ENCODE measurements at places on chromosomes 1 and 21. TPM values are rescaled to one million over a fixed set of nuclear protein-coding genes. Genes with fewer than 3 reads are reported as not detected.

CDC20 gene
- 224 TPM for total RNA-seq

TRIM17 gene
- total RNA-seq, result not detected

FALEC gene
- total RNA-seq, result not detected

SLAMF9 gene
- not detected for total RNA-seq

KIF17 gene
- total RNA-seq, result 0.11 TPM

HLX gene
- total RNA-seq, result 3.0 TPM

PLA2G4A gene
- 0.16 TPM for total RNA-seq

TDRD5 gene
- 0.33 TPM for total RNA-seq

- H3K27ac ChIP-seq, result no peak overlapping the region
- H3K4me3 ChIP-seq, result no peak overlapping the region
- no peak for DNase-seq
- no peaks in the 10 kb centered on the region for H3K36me3 ChIP-seq
- no peaks in the 10 kb centered on the region for H3K4me1 ChIP-seq
Observed at GRCh38 chr1:49052102-49052501, 275.4 kb upstream of the BEND5 start.

DNA sequence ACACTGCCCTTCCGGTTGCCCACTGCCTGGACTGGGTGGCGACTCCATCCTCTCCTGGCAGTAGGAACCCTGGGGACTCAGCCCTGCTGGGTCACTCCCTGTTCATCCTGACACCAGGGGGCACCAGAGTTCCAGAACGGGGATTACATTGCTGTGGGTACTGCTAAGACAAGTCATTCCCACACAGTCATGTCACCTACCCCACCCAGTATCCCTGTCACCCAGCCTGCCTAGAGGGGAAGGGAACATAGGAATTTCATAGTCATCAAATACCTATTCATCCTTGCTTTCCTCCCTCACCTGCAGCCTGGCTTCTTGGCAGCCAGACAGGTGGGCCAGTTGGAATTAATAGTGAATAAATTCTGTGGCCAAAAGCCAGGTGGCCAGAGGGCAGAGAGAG is 9.8 kb upstream of the SFN start:
- H3K36me3 ChIP-seq, result peaks cover 74% of the 10 kb centered on the region
- DNase-seq, result peak; percentile 89
- H3K4me3 ChIP-seq, result no peak overlapping the region
- H3K27me3 ChIP-seq, result no peaks in the 10 kb centered on the region
- no peak overlapping the region for H3K27ac ChIP-seq

- no peak overlapping the region for H3K27ac ChIP-seq
- H3K36me3 ChIP-seq, result no peaks in the 10 kb centered on the region
- DNase-seq, result no peak
- H3K4me3 ChIP-seq, result no peak overlapping the region
Observed at GRCh38 chr1:222098404-222098803, 356.5 kb upstream of the DUSP10 start.

- H3K4me1 ChIP-seq, result no peaks in the 10 kb centered on the region
- H3K27ac ChIP-seq, result no peak overlapping the region
- no peaks in the 10 kb centered on the region for H3K27me3 ChIP-seq
- no peak for DNase-seq
Observed at GRCh38 chr21:45177039-45177438, 102.7 kb downstream of the ADARB1 start.

DNA sequence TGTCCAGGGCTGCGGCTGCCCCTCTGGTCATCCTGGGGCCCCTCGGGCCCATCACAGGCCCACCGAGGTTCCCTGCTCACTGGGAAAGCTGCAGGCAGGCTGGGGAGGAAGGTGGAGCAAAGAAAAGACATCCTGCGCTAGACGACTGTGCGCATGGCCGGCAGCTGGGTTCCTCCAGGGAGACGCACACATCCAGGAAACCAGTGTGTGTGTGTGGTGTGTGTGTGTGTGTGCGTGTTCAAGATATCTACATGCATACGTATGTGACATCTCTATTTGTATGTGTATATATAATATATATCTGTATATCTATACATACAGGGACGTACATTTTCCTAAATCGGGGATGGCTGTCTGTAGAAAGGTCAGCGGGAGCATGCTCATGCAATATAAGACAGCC is 63.7 kb downstream of the ACOT7 start:
- no peaks in the 10 kb centered on the region for H3K4me1 ChIP-seq
- H3K27ac ChIP-seq, result no peak overlapping the region
- no peak for DNase-seq
- H3K27me3 ChIP-seq, result no peaks in the 10 kb centered on the region

DNA sequence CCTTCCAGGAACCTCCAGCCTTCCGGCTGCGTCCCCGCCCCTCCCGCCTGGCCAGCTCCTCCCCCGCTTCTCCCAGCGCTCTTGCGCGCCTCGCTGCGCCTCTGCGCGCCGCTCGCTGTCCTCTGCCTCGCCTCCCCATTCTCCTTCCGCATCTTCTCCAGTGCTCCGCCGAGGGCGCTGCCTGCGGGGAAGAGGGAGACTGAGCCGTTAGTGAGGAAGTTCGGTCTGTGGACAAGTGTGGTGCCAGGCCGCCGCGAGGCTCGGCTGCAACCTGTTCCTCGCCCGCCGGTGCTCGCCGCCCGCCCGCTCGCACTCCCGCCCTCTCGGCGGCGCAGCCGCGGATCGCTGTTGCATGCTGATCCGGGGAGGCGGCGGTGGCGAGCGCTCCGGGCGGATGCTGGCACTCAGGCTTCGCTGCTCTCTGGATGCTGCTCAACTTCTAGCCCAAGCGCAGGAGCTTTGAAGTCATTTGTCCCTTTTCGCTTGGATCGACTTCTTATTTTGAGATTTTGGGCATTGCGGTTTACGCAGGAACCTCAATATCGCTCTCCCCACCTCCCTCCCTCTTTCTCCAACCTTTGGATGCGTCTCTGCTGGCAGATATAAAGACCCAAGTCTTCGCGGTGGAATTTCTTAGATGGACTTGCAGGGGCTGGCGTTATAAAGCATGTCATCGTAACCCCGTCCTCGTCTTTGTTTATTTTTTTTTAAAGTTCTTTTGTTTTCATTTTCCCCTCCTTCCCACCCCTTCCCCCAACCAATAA is 614 bp upstream of the CACNA1E start:
- no peak overlapping the region for H3K27ac ChIP-seq
- peak; percentile 39 for DNase-seq
- H3K4me3 ChIP-seq, result no peak overlapping the region
- H3K4me1 ChIP-seq, result no peaks in the 10 kb centered on the region

DNA sequence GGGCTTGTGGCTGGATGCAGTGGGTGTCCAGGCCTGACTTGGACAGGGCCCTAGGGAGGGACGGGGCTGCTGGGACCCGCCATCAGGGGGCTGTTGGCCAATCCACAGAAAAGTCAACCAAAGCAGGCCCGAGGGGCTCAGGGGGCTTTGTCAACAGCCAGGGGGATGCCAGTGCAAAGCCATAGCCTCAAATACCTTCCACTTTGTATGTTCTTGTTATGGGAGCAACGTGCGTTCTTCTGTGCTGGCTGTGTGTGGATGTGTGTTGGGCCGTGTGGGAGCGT is 35.4 kb upstream of the ARF1 start:
- no peaks in the 10 kb centered on the region for H3K36me3 ChIP-seq
- no peak overlapping the region for H3K27ac ChIP-seq
- no peak overlapping the region for H3K4me3 ChIP-seq
- H3K4me1 ChIP-seq, result no peaks in the 10 kb centered on the region
- no peak for DNase-seq
- peaks cover 79% of the 10 kb centered on the region for H3K27me3 ChIP-seq

DNA sequence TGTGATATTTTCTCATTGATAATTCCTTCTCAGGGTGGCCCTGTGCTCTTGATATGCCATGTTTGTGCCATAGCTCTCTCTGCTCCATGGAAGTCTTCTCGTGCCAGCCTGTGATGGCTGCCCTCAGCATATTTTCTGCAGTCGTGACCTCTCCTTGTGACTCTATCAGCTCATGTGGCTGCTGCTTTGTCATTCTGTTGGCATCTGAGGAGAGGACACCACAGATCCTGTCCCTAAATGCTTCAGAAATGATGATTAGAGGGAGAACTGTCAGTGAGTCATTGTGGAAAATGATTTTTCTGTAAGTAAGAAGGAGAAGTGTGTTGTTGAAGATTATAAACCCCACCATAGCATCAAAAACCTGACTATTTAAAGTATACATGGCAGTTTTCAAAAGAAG is 286.0 kb downstream of the ADGRL2 start:
- H3K4me1 ChIP-seq, result no peaks in the 10 kb centered on the region
- no peaks in the 10 kb centered on the region for H3K27me3 ChIP-seq
- DNase-seq, result no peak
- H3K27ac ChIP-seq, result no peak overlapping the region
- no peaks in the 10 kb centered on the region for H3K36me3 ChIP-seq

DNA sequence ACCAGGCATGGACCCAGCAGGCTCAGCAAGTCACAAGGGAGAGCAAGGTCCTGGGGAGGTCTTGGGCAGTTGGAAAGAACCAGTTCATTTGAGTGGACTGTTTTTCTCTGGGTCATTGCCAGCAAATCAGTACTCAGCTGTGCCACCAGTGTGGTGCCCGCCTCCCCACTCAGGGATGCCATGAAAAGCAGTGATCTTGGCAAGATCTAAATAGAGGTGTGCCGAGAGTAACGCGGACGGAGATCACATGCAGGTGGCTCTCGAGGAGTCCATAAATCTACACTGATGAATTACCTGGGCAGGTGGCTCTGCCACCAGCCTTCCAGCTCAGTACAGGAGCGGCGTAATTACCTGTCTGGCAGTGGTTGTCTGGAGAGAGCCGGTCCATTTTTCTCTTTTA is 642.2 kb downstream of the PTPRU start:
- no peak overlapping the region for H3K4me3 ChIP-seq
- H3K36me3 ChIP-seq, result no peaks in the 10 kb centered on the region
- no peak overlapping the region for H3K27ac ChIP-seq
- no peaks in the 10 kb centered on the region for H3K4me1 ChIP-seq
- no peaks in the 10 kb centered on the region for H3K27me3 ChIP-seq

DNA sequence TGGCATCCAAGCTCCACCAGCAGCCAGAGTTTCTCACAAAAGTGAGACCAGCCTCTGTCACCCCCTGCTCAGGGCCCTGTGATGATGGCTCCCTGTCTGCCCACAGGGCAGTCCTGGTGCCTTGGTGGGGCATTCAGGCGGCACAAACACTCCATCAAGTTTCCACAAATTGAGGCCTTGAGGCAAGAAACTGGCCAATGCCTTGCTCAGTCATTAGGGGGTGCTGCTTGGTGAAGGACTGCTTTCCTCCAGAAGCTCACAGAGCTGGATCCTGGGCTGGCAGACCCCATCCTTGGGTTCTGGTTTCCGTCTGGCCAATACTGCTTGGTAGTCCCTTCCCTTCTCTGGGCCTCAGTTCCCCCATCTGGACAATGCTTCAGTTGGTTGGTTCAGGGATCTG is 12.5 kb upstream of the AHDC1 start:
- no peak for DNase-seq
- H3K27me3 ChIP-seq, result no peaks in the 10 kb centered on the region
- H3K27ac ChIP-seq, result no peak overlapping the region
- no peaks in the 10 kb centered on the region for H3K36me3 ChIP-seq

- DNase-seq, result peak; percentile 95
- peak overlapping the region; percentile 37 for H3K27ac ChIP-seq
- peaks cover 8% of the 10 kb centered on the region for H3K4me1 ChIP-seq
- no peaks in the 10 kb centered on the region for H3K36me3 ChIP-seq
- H3K27me3 ChIP-seq, result no peaks in the 10 kb centered on the region
Observed at GRCh38 chr1:23539698-23540266, 8.7 kb upstream of the E2F2 start.

GRCh38 chr1:68745011-68745410 is 248.1 kb upstream of the DEPDC1 start:
- no peaks in the 10 kb centered on the region for H3K27me3 ChIP-seq
- no peak overlapping the region for H3K27ac ChIP-seq
- no peak for DNase-seq
- no peak overlapping the region for H3K4me3 ChIP-seq
- no peaks in the 10 kb centered on the region for H3K36me3 ChIP-seq
- no peaks in the 10 kb centered on the region for H3K4me1 ChIP-seq

GRCh38 chr21:18164483-18164882 is 80.2 kb upstream of the CHODL start:
- H3K4me1 ChIP-seq, result no peaks in the 10 kb centered on the region
- H3K27ac ChIP-seq, result no peak overlapping the region
- H3K36me3 ChIP-seq, result no peaks in the 10 kb centered on the region
- no peak for DNase-seq
- no peak overlapping the region for H3K4me3 ChIP-seq

GRCh38 chr1:189678779-189679178 is 798.9 kb downstream of the BRINP3 start:
- H3K4me3 ChIP-seq, result no peak overlapping the region
- no peaks in the 10 kb centered on the region for H3K36me3 ChIP-seq
- H3K27me3 ChIP-seq, result no peaks in the 10 kb centered on the region
- no peak overlapping the region for H3K27ac ChIP-seq
- H3K4me1 ChIP-seq, result no peaks in the 10 kb centered on the region

DNA sequence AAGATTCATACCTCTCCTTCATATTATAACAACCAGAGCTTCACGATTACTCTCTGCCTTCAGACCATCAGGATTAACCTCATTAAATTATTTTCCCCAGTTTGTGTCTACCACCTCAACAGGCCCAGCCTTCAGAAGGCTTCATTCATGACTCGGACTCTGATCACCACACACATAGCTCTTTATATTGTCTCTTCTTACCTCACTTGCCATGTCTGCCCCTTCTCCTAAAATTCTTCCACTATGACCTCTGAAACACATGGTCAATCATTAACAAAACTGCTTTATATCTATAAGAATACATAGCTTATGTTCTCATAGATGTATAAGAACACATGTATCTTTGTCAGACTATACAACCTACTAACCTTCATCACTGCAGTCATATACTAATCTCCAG is 79.8 kb downstream of the USP1 start:
- H3K4me1 ChIP-seq, result no peaks in the 10 kb centered on the region
- DNase-seq, result no peak
- H3K4me3 ChIP-seq, result no peak overlapping the region
- no peaks in the 10 kb centered on the region for H3K27me3 ChIP-seq

GRCh38 chr1:64212031-64212430 is 8.6 kb downstream of the UBE2U start:
- no peaks in the 10 kb centered on the region for H3K4me1 ChIP-seq
- no peaks in the 10 kb centered on the region for H3K27me3 ChIP-seq
- no peak overlapping the region for H3K4me3 ChIP-seq
- DNase-seq, result no peak
- no peaks in the 10 kb centered on the region for H3K36me3 ChIP-seq
- no peak overlapping the region for H3K27ac ChIP-seq

DNA sequence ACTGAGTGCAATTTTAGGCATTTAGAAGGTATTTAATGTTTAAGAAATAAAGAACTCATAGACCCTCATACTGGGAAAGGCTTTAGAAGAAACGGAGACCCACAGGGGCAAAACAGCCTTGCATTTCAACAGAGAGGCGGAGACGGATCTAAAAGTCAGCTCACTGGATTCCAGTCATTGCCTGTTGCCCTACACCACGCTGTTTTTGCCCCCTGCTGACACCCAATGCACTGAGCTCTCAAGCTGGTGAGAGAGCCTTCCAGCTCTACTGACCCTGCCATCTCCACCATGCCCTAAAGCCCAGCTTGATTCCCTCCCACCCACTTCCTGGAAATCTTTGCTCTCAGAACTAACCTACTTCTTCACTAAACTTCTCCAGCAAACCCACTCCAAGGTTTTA is 7.2 kb upstream of the TRAF3IP3 start:
- H3K4me3 ChIP-seq, result no peak overlapping the region
- H3K36me3 ChIP-seq, result no peaks in the 10 kb centered on the region
- DNase-seq, result no peak
- H3K27me3 ChIP-seq, result peaks cover 12% of the 10 kb centered on the region

Data from K562 (cell line).